ENCODE measurements at places on chromosomes 16 and 17.

- no peak for DNase-seq
Measured at GRCh38 chr17:51071556-51071955, 49.1 kb downstream of the SPAG9 start.

DNA sequence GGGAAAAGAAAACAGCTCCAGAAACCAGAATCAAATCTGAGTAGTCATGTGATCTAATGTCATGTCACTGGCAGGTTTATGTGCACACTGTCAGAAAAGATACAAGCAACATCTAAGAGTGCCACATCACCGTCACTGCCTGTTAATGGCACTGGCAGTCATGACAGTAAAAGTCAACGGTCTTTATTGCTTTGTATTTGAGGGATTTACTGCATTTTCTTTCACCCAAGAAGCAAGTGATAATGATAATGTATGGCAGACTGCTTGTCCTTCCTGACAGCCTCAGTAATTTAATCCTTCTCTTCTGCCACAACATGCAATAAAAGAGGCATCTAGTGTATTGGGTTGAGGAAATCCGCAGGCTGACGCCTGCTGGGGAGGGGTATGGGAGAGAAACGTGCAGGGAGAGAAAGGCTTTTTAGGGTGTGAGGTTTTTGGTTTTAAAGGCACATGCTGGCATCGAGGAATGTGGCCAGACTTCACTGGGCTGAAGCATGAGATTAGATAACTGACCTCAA, 92.4 kb downstream of the RPGRIP1L start:
- DNase-seq = no peak

- DNase-seq = no peak
Measured at GRCh38 chr17:17322516-17323510, 19.6 kb downstream of the NT5M start.

GRCh38 chr16:84843149-84844048, 23.6 kb downstream of the CRISPLD2 start:
- DNase-seq = no peak

GRCh38 chr17:49146620-49147306, 14.2 kb downstream of the B4GALNT2 start:
- no peak for DNase-seq

DNA sequence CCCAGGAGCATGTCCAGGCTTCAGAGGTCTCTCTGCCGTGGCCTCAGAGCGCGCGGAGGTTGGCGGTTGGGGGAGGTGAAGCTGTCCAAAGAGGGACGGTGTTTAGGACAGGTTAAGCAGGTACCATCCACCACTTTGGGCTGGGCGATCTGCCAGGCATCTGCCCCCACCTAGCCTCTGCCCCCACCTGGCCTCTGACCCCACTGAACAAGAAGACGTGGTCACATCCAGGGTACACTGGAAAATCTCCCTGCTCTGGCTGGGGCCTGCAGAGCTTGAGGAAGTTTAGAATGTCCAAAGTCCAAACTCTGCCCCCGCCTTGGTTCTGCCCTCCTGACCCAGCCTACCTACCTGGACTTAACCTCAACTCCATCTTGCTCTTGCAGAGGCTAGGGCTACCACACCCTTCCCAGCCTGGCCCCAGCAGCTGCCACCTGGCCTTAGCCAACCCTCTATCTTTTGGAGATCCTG, 1.6 kb downstream of the ITGA3 start:
- DNase-seq = no peak

- no peak for DNase-seq
Measured at GRCh38 chr17:32731556-32732295, 145.2 kb downstream of the MYO1D start.

- no peak for DNase-seq
Measured at GRCh38 chr16:1906055-1906845, 12.0 kb downstream of the HS3ST6 start.

GRCh38 chr16:75710344-75710743, 9.1 kb upstream of the DUXB start:
- DNase-seq = no peak

DNA sequence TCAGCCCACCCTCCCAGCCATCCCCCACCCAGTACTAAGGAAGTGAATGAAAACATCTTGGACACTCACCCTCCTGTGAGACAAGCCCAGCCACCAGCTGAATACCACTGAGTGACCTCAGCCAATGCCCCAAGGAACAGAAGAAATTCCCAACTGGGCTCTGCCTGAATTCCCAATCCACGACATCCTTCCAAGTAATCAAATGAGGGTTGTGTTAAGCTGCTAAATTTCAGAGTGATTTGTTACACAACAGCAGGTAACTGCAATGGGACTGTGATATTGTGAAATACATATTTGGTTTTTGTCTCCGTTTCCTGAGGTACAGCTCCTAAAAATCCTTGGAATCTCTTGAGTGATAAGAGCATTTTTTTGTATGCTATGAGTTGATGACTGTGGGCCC, 578.7 kb upstream of the CDH11 start:
- DNase-seq = no peak

GRCh38 chr16:81544700-81545271, 100.2 kb downstream of the CMIP start:
- DNase-seq = no peak

DNA sequence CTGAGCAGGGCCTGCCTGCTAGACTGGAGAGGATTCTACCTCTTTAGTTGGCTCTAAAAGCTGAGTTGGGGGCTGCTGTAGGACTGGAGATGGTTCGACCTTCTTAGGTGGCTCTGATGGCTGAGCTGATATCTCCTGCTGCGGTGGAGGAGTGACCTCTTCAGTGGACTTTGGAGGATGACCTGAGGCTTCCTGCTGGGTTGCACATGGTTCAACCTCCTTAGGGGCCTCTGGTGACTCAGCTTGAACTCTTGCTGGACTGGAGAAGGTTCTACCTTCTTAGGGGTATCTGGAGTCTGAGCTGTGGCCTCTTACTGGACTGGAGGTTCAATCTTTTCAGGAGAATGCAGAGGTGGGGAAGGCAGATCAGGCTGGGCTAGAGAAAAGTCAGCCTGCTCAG, 48.9 kb upstream of the TMEM97 start:
- DNase-seq = no peak

GRCh38 chr16:54015147-54015546, 271.4 kb downstream of the IRX3 start:
- DNase-seq = no peak

DNA sequence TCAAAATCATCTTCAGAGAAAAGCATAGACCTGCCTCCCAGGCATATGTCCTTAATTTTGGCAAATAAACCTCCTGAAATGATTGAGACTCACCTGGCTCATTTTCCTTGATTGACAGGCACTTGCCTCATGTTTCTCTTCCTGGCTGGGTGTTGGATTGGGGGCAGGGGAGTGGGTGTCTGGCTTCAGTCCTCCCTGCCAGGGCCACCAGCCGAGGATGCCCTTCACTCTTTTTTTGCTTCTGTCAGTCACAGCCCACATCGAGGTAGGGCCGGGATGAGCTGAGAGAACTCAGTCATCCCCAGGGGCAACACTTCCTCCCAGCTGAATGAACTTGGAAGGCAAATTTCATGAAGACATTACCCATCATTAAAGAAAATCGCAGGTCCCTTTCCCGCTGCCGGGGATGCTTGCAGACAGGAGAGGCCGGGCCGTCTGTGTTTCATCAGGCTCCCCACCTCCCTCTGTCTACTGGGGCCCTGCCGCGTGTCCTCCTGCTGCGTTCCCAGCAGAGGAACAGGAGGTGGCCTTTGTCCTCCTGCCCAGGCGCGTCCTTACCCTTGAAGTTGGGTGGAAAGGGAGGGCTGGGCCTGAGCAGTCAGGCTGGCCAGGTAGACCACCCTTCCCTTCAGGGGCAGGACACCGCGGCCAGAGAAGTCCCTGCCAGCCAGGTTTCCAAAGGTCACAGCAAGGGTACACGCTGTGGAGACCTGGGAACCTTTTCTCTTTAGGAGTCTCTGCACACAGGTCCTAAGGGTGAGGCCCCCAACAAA, 11.2 kb upstream of the DNAH17 start:
- no peak for DNase-seq

GRCh38 chr16:88654363-88655052, 3.7 kb upstream of the CYBA start:
- DNase-seq = no peak

- DNase-seq = no peak
Measured at GRCh38 chr16:31460582-31461002, 1.3 kb downstream of the ARMC5 start.

DNA sequence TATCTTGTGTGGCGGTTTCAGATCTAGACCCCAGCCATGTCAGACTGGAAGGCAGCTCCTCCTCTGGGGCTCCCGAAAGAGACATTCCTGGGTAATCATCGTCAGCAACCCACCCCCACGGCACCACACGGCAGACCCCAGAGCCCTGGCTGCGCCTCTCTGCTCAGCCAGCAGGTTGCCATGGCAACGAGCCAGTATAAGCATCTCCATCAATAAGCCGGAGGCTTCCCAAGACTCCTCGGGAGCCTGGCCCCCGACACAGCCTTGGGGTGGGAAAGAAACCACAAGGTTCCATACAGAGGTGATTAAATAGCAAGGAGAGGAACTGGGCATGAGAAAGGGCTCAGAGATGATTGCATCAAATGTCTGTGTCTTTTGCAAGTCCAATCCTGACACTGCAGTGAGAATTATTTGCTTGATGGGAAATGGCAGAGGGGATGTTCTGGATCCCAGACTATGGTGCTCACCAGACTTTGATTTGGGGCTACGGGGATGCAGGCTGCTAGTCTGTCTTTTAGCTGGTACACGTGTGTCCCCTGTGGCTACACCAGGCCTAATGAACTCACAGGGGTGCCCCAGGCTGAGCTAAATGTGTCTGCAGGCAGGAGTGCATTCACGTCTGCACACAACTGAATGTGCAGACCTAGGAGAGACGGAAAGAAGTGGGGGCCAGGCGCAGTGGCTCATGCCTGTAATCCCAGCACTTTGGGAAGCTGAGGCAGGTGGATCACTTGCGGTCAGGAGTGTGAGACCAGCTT, 320.5 kb upstream of the TNRC6C start:
- no peak for DNase-seq

GRCh38 chr17:81398176-81398831, 3.0 kb downstream of the BAHCC1 start:
- no peak for DNase-seq

DNA sequence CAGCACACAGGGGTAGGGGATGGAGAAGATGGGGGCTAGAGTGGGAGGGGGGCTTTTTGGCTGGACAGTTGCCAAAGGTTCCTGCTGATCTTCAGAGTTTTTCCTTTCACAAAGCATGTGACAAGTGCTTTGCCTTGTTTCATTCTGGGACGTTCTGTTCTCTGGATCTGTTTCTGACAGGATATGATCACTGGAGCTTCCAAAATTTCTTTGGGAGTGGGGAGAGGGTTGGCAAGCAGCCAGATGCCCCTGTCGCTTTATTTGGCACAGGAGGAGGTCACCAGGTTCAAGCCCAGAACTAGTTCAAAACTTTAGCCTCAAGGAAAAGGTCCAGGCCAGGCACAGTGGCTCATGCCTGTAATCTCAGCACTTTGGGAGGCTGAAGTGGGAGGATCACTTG, 68.5 kb upstream of the TBX2 start:
- DNase-seq = no peak

- DNase-seq = no peak
Measured at GRCh38 chr16:63067141-63067540, 1030.9 kb upstream of the CDH8 start.

- no peak for DNase-seq
Measured at GRCh38 chr16:50696575-50697420, 3.4 kb downstream of the NOD2 start.

GRCh38 chr17:1232786-1233185, 37.5 kb upstream of the BHLHA9 start:
- DNase-seq = no peak

GRCh38 chr17:64507413-64507782, 621 bp downstream of the CEP95 start:
- no peak for DNase-seq

DNA sequence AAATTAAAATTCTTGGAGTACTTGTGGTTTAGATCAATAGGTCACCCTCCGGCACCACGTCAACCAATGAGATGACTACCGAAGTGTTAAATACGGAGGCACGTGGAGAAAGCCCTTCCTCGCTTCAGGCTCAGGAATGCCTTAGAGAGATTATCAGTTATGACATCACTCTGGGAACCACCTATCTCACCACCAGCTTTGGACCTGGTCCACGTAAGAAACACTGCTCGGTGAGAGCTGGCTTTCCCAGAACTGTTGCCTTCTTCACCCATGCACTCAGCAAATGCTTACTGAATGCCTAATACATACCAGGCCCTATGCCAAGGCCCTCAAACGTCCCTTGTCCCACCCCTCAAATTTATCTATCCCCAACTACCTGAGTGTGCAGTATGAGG, 71.3 kb downstream of the SMG6 start:
- DNase-seq = no peak

- no peak for DNase-seq
Measured at GRCh38 chr16:12639044-12639443, 164.6 kb downstream of the CPPED1 start.

GRCh38 chr17:31680126-31680525, 178.9 kb downstream of the COPRS start:
- DNase-seq = no peak

GRCh38 chr17:16435925-16436886, 20.8 kb downstream of the TRPV2 start:
- no peak for DNase-seq

DNA sequence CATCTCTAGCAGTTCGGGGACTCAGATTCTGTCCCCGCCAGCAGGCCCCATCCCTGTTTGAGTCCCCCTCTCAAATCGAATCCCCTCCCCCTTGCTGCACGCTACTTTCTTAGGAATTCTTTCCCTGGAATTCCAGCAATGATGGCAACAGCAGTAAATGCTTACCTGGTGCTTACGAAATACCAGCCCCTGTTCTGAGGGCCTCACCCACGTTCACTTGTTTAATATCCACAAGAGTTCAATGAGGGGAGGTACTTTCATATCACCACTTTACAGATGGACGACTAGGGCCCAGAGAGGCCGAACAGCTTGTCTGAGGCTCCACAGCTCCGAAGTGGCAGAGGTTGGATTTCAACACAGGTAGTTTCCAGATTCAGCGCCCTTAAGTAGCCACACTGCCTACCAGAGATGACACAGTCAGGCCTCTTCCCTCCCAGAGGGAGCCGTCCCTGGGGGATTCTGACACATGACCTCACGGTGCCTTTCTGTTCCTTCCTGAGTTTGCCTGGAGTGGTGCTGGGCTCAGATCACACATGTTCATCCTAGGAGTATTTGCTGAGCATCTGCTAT, 120.7 kb upstream of the GSE1 start:
- no peak for DNase-seq

GRCh38 chr17:81564778-81565177, 12.6 kb upstream of the FAAP100 start:
- no peak for DNase-seq

- no peak for DNase-seq
Measured at GRCh38 chr17:49214676-49215360, 4.3 kb downstream of the ABI3 start.

- DNase-seq = no peak
Measured at GRCh38 chr17:81328978-81329926, 34.1 kb upstream of the SLC38A10 start.

- DNase-seq = no peak
Measured at GRCh38 chr17:48023400-48024148, 14.0 kb downstream of the COPZ2 start.

GRCh38 chr16:20897253-20897897, 2.8 kb downstream of the DCUN1D3 start:
- no peak for DNase-seq

Measured in stimulated activated CD4-positive, alpha-beta T cell treated with anti-CD3 and anti-CD28 coated beads, Interleukin-15, amount 100 ng/mL, for 1 hour (primary cell).